Omental fat pad (tissue), 4 donors: ENCODE measurements at places on chromosomes 5 and 9. TPM values are rescaled to one million over a fixed set of nuclear protein-coding genes. Genes with fewer than 3 reads are reported as not detected.

The TSLP gene
- 2.2 TPM for total RNA-seq

The ADAMTS19 gene
- total RNA-seq = not detected

The CNTNAP3 gene
- 6.3 TPM for total RNA-seq

The PRELID2 gene
- total RNA-seq = 14.3 TPM

The CDH12 gene
- not detected for total RNA-seq

The GTF2H2 gene
- total RNA-seq = 14.1 TPM

The DMRT1 gene
- total RNA-seq = not detected

The NAIP gene
- total RNA-seq = 14.7 TPM

The HRH2 gene
- 13.6 TPM for total RNA-seq

The PHF24 gene
- 0.95 TPM for total RNA-seq

The PCDHGA6 gene
- 6.9 TPM for total RNA-seq

The SLC34A3 gene
- total RNA-seq = not detected

The CHSY3 gene
- 4.9 TPM for total RNA-seq

The PCDHGB4 gene
- 2.4 TPM for total RNA-seq

The STK32A gene
- 2.0 TPM for total RNA-seq

The SOHLH1 gene
- total RNA-seq = not detected

The LCP2 gene
- 49.7 TPM for total RNA-seq

The ARHGEF37 gene
- 5.3 TPM for total RNA-seq

The SPATA31D3 gene
- total RNA-seq = not detected
